ENCODE measurements at places on chromosomes 3 and 15.

- DNase-seq: no peak
These were observed 26.7 kb downstream of the FLNB start for GRCh38 chr3:58034738-58035523.

DNA sequence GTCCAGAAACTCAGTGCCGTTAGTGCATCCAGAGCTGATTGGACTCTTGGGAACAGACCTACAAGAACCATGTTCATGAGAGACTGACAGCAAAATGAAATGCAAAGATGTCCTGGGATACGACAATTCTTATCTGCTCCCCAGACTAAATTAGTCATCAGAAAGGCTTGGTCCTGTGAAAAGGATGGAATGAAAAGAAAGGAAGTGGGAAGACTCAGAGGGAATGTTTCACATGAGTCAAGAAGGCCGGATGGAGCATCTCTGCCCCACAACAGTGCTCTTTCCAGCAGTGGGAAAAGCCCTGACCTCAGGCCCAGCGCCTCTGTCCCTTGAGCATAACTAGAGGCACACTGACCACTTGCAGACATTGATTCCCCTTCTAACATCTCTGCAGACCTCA, 39.3 kb upstream of the UACA start:
- DNase-seq: no peak

DNA sequence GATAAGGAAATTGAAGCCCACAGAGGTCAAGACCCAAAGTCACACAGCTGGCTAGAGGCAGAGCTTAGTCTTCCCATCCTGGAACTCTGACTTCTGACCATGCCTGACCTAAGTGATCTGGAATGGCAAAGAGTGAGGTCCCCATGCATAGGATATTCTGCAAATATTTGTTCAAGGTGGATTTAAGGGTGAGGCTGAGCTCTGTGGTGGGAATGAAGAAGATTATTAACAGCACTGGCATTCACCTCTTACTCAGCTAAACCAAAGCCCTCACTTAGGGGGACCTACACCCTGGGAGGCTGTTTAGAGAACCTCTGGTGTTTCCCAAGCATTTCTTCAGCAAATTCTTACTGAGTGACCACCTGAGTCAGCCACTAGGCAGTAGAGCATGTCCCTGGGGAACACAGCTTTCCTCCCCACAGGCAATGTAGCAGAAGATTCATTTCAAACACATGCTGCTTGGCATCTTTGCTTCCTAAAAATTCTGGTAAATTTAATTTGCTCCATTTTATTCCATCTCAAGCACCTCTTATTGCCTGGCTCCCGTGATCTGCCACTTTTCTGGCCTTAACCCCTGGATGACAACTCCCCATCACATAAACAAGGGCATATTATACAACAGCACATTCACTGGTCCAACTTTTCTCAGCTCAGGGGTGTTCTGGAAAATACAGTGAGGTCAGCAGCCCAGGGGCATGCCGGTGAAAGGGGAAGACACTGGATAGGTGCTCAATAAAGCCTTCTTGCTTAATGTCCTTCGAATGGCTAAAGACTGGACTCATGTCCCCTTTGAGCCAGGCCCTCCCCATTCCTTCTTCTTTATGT, 176.0 kb downstream of the ABHD5 start:
- DNase-seq: peak; percentile 85

GRCh38 chr3:148335612-148336011, 362.1 kb upstream of the AGTR1 start:
- DNase-seq: no peak

GRCh38 chr15:37061996-37062395, 38.4 kb downstream of the MEIS2 start:
- no peak for DNase-seq

- no peak for DNase-seq
These were observed 81.4 kb upstream of the TBC1D5 start for GRCh38 chr3:17823816-17824215.

DNA sequence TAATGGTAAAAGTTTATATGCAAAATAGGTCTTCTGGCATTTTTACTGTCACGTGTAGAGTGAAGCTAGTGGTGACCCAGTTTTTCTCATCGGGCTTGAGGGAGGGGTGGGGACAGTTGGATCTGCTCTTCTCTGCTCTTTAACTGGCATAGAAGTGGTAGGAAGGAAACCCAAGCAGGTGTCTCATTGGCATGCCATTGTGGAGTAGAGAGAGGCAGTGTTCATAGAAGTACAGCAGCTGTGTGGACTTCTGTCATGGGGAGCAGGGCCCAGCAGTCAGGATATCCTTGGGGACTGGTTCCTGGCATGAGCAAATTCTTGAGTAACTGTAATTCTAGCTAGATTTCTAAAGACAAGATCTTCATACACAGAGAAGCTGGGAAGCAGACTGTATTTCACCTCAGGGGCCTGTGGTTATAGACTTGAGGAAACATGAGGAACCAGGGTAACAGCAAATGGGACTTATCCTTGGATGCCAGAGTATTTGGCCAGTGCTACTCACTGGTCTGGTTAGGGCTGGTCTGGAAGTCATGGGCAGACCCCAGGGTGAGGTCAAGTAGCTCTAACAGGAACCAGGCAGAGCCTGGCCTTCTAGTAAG, 42.9 kb downstream of the CDIN1 start:
- no peak for DNase-seq

DNA sequence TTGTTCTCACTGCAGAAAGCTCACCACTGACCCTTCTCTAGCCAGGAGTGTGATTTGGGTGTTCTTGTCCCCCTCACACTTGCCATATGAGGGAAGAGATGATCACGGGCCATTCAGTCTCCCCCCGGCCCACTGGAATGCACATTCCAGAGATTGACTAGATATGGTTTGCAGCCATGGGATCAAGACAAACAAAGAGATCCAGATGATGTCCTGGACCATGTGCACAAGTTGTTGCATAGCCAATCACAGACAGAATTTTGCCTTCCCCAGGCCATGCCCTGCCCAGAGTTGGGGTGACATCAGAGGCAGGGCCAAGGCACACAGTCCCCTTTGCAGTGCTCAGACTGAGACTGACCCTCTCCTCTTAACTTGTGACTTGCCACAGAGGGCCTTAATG, 14.8 kb downstream of the MUC13 start:
- no peak for DNase-seq

- DNase-seq: no peak
These were observed 115.6 kb downstream of the PDE8A start for GRCh38 chr15:85097250-85097649.

DNA sequence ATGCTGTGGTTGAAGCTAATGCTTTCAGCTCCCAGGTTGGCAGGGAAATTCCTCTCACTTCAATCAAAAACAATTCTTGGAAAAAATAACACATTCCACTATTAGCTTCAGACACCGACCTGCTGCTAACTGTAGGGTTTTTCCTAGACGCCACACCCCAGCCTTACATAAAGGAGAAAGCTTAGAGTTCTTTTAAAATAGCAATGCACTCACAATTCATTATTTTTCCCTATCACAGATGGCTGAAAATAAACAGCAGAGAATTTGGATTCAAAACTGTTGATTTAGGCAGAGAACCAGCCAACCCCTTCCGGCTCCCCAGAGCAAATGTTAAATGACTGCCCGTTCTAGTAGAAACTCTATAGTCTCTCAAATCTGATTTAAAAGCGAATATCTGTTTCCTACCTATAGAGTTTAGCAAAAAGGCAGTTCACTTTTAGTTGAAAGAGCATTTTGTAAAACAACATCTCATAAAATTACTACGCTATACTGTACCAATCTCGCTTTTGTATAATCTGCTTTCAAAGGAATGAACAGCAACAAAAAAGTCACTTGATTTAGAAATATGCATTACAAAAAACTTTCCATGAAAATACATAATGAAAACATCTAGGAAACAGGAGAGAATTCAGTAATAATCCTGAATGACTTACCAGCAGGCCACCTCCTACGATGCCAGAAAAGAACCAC, 586 bp downstream of the TM4SF1 start:
- no peak for DNase-seq

DNA sequence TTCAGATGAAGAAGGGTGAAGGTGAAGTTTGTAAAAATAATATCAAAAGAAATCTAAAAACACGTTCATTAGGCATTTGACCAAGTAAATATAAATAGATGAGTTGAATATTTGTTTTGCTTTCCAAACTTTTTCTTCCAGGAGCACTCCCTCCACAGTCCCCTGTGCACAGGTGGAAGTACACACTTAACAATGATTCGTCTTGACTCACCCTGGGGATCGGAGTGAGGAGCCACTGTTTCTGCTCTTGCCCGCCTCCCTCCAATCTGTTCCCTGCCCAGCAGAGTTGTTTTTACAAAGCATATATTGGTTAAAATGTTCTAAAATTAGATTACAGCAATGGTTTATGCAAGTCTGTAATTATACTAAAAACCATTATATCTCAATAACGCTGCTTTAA, 175.1 kb downstream of the PTPRG start:
- no peak for DNase-seq

GRCh38 chr3:150062492-150062891, 91.8 kb upstream of the PFN2 start:
- no peak for DNase-seq

GRCh38 chr15:24954783-24955530, at the start of the genes SNRPN and SNURF:
Gene SNRPN (plus strand): TSS chr15:24954987. CDS start chr15:24974454, 19,467 bp downstream.
Gene SNURF (plus strand): TSS chr15:24954987. CDS start chr15:24955049, 62 bp downstream.
- DNase-seq: peak; percentile 80

GRCh38 chr15:48388910-48389309, 57.7 kb downstream of the DUT start:
- DNase-seq: no peak

DNA sequence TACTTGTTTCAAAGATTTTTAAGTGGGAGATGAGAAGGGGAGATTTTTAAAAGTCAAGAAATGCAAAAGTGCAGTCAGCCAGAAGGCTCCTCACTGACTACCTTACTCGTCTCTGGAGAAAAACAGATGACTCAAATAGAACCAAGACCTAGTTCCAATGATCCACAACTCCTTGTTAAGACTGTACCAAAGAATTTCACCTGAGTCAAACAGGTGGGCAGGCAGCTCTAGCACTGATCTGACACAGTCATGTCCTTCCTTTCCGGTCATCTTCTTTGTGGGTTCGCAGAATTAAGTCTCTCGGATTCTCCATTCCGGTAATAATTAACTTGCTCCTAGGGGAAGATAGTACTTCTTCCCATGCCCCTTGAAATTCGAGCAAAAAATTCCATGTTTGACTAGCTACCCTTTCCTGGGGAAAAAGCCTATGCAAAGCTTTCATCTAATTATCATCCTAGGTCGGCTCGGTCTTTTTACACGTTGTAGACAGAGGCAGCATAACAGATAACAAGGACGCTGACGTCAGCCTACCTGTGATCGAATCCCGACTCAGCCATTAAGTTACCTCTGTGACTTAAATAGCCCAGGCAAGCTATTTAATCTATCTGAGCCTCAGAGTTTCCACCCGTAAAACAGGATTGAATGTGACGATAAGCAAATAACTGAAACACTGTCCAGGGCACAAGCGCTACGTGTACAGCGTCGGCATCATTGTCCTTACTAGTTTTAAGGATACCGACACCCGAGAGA, 758 bp downstream of the SELENOK start:
- DNase-seq: peak; percentile 42

DNA sequence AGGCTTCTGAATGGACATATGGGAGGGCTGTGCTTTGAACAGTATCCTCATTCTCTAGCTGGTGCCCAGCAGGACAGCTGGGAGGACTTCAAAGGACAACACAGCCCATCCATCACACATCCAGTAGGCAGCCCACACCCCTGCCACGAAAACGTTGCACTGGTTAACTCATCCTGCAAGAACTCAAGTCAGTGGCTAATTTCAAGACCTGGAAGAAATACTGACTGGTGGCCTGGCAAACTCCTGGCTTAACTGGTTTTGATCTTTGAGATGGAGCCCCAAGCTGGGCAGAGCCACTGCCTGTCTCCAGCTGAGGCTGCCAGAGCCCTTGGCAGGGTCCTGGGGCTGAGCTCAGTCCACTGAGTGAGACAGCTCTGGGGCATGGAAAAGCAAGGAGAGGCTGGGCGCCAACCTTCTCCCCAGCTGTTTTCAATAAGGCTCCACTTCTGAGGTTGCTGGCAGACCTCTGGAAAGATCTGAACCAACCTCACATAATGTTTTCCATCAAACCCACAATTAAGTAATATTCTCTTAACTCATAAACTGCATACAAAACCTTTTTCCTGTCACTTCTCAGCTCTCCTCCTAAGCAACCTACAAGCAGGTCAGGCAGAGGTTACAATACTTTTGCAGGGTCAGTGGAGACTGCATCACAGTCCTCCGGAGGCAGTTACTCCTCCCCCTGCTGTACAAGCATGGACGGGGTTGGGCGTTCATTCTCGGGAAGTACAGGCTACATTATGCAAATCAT, 110.3 kb downstream of the MYLK start:
- DNase-seq: no peak

DNA sequence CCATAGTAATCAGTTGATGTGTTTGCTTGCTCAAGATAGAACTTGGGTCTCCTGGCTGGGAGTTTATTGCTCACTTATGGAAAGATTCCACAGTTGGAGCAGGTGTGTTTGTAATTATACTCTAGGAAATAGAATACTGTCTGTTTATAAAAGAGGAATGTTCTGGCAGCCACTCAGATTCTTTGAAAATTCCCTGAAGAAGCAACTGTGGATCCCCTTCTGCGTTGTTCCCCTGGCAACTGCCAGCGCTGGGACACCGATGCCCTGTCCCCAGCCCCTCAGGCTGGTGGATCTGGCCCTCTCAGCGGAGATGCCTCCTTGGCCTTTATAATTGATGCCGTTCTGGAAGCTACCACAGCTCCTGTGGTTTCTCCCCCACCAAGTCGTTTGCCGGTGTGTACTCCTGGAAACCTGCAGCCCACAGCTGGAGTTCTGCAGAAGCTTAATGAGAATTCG, 225.9 kb downstream of the ITPR1 start:
- DNase-seq: no peak

GRCh38 chr3:129486664-129487035, 41.8 kb upstream of the RHO start:
- no peak for DNase-seq

- no peak for DNase-seq
These were observed 150.9 kb downstream of the FBN1 start for GRCh38 chr15:48494631-48495030.

- peak; percentile 25 for DNase-seq
These were observed 700 bp upstream of the BLM start for GRCh38 chr15:90716317-90716975.

DNA sequence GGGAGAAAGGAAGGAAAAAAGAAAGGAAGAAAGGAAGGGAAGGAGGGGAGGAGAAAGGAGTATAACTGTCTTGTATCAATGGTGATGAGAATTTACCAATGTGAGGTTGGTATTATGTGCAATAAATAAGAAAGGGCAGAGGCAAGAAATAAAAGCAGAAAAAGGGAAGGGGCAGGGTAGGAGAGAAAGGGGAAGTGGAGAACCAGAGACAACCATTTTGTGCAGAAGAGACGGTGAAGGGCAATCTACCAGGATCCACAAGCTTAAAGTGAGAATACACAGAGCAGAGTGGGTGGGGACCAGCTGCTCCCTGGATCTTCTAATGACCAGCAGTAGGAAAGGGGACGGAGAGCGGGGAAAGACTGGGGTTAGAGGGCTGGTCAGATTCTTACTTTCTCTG, 106.9 kb upstream of the SLCO2A1 start:
- no peak for DNase-seq
